ENCODE measurements at places on chromosomes 3 and 15.

DNA sequence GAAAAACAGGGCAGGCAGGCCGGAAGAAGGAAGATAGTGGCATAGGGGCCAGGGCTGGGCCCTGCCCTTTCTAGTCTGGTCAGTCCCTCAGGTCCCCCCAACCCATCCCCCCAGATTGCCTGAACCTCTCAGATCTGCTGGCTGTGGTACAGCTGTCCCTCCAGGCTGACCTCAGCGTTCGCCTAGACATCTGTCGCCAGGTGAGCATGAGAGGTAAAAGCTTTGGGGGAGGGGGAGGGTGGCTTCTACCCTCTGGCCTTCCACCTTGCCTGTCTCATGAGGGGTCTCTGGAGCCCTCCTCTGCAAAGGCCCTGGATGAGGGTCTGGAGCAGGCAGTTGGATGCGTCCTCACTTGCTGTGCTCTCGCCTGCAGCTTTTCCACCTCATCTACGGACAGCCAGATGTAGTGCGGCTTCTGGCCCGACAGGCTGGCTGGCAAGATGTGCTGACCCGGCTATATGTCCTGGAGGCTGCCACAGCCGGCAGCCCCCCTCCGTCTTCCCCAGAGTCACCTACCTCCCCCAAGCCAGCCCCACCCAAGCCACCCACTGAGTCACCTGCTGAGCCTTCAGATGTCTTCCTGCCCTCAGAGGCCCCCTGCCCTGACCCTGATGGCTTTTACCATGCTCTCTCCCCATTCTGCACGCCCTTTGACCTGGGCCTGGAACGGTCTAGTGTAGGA, 20.2 kb downstream of the NBEAL2 start:
- no peak for DNase-seq

- no peak for DNase-seq
These were observed 352.4 kb upstream of the ARHGEF26 start for GRCh38 chr3:153768561-153769469.

DNA sequence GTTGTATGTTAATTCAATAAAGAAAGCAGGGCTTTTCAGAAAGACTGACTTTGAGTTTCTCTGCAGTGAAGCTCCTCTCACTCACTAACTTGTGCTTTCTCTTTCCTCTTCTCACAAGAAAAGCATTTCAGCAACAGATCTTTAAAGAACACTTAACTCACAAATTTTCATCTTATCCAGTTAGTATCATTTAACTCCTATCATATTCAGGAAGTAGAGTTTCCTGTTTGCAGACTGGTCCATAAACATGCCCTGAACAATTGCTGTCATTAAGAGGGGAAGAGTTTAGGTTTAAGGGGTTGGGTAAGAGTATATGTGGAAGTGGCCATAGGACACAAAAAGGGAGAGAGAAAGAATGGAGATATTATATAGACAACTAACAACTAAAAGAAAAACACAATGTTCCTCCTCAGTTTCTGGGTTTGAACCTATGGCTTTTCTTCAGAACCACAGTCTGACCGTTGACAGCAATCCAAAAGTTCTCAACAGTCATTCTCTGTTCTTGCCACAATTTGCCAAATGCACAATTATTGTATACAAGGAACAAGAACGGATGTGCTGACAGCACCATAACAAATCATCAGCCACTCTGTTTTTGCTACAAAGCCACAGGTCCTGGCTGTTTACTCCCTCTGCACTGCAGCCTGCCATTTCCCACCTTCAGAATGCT, 63.9 kb downstream of the CHAC1 start:
- DNase-seq = no peak

DNA sequence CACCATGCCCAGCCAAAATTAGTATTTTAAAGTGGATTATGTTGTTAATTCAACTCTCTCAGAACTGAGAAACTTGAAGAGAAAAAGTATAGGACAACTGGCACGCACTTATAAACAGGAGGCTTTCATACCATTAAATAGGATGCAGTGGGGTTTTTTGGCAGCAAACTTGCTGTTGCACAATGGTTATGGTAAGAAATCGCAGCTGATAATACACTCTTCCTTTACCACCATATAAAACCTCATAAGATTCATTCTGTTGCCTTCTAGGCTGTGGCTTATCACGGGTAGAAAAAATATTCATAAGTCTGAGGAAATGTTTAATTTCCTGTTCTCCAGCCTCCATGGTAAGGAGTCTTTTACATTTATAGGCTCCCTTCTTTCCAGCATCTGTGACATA, 95.3 kb downstream of the TMCO5A start:
- no peak for DNase-seq

DNA sequence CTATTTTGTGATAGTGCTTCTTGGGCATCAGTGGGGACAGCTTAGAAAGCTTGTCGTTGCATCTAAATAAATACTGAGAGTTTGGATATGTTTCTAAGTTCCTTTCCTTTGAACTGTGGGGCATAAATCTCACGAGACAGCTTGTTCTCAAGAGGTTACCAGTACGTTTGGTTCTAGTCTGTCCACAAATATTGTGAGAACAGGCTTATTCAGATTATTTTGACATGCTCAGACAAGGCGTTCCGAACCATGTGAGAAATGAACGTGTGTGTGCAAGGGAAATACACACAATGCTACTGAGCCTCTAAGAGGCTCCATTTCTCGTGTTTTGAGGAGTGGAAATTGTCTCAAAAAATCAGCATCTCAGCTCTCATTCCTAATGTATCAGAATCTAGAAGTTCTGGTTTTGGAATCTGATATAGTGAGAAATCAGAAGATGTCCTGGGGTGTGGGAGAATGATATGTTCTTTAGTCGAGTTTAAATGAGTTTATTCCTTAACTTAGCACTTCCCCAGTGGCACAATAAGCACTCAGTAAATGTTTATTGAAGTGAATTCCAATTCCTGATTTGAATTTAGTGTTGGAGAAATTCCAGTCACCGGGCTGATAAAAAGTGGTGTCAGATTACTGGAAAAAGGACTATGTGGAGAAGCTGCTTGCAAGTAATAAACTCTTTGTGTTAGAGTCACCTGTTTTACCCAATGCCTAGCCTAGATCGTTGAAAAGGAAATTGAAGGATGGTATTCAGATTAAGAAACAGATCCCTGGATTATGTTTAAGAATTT, 481.5 kb downstream of the LPP start:
- DNase-seq = no peak
